ENCODE measurements at places on chromosomes 6 and 20.
A peak's percentile ranks its signal among the peaks of the same experiment; 100 is the strongest.

DNA sequence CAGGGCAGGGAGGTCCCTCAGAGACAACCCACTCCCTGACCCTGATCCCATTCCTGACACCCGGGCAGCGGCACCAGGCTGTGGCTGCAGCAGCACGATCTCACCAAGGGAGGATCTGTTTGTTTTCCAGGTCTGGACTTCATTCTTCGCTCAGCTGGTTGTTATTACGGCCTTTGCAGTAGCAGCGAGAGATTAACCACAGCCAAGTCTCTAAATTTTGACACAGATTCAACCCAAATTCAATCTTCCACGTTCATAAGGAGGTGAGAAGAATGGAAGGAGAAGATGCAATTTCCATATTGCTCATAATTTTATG lies 91.1 kb upstream of the THBS2 start:
- DNase-seq = no peak

DNA sequence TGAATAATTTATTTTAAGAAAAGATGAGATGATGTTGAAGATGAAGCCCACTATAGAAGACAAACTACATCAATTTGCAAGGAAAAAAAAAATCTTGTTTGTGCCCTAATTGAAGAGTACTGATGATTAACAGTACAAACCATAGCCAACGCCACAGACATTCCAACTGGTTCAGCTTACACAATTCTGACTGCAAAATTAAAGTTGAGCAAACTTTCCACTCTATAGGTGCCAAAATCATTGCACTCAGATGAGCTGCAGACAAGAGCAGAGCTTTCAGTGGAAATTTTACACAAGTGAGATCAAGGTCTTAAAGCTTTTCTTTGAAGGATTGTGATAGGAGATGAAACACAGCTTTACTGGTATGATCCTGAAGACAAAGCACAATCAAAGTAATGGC lies 85.3 kb downstream of the OGFRL1 start:
- no peak for DNase-seq

DNA sequence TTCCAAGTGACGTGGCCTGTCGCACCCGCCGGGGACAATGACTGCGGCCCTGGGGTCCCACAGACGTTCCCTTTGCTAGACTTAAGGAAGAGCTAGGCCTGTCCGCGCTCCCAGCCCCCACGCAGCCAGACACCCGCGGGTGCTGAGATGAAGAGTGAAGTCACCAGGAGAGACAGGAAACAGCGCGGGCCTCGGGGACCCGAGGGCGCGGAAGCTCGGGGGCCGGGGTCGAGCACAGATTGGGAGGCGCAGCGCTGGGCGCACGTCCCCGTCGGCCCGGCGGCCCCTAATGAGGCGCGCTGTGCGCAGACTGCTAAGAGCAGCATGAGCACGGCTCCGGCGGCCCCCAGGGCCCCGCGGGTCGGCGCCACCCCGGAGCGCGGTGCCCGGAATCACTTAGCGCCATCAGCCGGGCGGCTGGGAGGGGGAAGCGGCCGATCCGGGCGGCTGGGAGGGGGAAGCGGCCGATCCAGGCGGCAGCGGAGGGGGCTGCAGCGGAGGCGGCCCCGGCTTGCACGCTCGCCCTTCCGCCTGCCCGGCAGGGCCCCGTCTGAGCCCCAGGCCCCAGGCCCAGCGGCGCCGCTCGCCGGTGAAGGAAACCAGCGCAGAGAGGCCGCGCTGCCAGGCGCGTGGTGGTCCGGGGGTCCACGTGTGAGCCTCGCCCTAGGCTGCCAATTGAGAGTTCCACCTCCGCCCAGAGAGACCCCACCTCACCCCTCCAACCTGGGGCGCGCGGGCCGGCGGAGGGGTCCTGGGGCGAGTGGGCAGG lies 8.3 kb upstream of the AVP start:
- DNase-seq = no peak

DNA sequence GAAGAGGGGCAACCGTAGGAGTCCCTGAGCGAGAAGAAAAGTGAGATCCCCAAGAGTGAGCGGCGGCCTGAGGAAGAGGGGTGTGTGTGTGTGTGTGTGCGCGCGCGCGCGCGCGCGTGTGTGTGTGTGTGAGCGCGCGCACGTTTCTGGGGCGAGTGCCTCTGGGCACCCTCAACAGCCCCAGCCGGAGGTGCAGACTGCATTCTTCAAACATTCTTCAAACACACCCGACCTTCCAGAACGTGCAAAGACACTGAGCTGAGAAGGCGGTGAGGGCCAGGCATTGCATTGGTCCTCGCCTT lies 76.2 kb upstream of the FOXP4 start:
- DNase-seq = no peak

DNA sequence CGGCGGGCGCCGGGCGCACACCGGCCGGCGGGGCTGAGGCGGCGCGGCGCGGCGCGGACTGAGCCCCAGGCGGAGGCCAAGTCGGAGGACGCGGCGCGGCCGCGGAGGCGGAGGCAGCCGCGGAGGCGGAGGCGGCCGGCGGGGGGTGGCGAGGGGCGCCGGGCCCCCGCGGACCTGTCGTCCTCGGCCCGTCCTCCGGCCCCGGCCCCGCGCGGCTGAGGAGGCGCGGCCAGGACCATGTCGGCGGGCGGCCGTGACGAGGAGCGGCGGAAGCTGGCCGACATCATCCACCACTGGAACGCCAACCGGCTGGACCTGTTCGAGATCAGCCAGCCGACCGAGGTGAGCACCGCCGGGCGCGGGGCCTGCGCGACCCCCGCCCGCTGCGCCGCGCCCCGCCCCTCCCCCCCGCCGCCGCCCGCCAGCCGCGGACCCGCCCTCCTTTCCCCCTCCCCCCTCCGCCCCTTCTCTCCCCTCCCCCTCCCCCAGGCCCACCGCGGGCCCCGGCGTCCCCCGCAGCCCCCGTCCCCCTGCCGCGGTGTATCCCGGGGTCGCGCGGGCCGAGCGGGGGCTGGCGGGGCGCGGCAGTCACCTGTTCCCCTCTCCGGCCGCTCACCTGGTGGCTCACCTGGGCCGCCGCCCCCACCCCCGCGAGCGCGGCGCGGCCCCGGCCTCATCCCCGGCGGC lies at the start of gene AFDN:
Gene AFDN, plus strand, starts transcription at position 16 of the 687 bp plus-strand sequence. Its CDS starts 222 bp downstream, at position 238.
- no peak for DNase-seq

GRCh38 chr20:58907320-58908137 lies 55.0 kb downstream of the GNAS start:
- peak; percentile 83 for DNase-seq

GRCh38 chr6:5083307-5083583 lies 1.9 kb upstream of the PPP1R3G start:
- no peak for DNase-seq

- no peak for DNase-seq
These were observed 81.7 kb upstream of the CD83 start for GRCh38 chr6:14035874-14036273.

GRCh38 chr20:22829356-22829755 lies 205.8 kb upstream of the SSTR4 start:
- no peak for DNase-seq

- DNase-seq = no peak
These were observed 16.7 kb downstream of the DYNLT1 start for GRCh38 chr6:158627940-158628211.

GRCh38 chr20:19765266-19765665 lies 7.2 kb downstream of the RIN2 start:
- DNase-seq = no peak

DNA sequence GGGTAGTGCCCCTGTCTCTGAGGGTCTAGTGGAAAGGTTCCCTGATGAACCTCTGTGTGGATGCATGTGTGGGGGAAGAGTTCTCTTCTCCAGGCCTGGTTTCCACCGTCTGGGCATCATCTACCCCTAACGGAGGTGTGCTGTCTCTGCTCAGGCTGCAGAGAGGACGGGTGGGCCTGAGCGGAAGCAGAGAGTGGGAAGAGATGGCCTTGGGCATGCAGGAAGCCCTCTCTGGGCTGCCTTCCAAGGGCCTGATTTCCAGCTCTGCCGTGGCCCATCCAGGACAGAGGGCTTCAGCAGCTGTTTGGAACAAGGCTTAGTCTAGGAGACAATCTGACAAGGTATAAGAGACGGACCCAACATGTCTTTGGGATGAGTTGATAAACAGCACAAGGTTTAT lies 220.1 kb upstream of the DTNBP1 start:
- DNase-seq = no peak

DNA sequence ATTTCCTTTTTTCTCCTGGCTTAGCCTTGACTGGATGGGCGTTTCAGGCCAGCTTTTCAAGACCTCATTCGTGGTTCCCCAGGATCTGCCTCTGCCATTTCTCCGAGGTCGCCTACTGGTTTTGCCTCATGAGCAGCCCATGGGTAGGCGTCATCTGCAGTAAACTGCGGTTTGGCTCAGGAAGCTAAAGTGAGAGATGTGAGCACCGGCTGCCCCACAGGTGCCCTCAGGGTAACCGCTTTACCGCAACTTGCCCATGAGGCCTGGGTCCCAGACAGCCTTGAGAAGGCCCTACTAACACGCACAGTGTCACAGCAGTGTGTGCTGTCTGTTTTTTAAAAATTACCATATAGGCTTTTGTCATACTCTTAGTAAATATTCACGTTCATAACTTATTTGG lies 53.4 kb upstream of the TBXT start:
- no peak for DNase-seq

DNA sequence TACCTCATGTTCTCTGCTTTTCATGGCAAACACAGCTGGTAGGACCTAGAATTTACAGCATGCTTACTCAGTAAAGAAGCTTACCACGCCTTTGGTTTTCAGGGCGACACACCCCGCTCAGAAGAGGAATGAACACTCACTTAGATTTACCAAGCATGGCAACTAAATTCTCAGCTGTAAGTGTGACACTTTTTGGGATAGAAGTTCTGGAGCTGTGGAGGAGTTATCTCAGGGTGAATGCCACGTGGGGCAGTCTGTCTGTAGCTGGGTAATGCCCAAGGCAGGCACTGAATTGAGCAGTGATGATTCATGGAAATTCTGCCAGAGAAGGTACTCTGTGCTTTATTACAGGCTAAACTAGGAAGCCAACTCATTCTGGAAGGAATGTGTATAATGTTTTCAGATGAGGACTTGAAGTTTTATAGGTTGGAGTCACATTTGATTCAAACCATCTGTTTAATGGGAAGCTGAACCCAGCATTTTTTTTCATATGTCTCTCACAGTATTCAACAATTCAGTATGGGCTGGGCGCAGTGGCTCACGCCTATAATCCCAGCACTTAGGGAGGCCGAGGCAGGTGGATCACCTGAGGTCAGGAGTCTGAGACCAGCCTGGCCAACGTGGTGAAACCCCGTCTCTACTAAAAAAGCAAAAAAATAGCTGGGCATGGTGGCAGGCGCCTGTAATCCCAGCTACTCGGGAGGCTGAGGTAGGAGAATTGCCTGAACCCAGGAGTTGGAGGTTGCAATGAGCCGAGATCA lies 3.5 kb upstream of the PRIM2 start:
- peak; percentile 95 for DNase-seq

GRCh38 chr20:19460386-19460785 lies 247.9 kb downstream of the SLC24A3 start:
- DNase-seq = no peak

- DNase-seq = no peak
These were observed 18.5 kb upstream of the KIAA0408 start for GRCh38 chr6:127477658-127478057.

- no peak for DNase-seq
These were observed 47.9 kb upstream of the TXNDC5 start for GRCh38 chr6:7958464-7958863.

DNA sequence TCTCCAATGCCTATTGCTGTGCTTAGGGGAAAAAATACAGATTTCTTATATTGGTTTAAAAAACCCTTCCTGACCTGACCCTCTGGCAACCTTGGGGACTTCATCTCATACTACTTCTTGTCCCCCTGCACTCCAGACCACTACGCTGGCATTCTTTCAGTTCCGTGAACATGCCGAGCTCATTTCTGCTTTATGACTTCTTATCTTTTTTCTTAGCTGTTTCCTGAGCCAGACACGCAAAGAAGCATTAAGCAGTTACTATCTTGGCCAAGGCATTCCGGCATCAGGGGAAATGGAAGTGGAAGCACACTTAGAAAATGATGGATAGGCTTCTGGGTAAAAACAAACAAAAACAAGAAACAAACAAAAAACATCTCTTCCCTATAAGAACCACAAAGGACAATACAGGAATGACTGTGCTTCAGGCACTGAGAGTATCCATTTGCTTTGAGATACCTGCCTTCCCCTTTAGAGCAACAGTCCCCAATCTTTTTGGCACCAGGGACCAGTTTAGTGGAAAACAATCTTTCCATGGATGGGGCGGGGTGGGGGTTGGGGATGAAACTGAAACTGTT lies 4.4 kb upstream of the CCDC28A start:
- no peak for DNase-seq

- no peak for DNase-seq
These were observed 144.3 kb downstream of the PXDC1 start for GRCh38 chr6:3607171-3607570.

DNA sequence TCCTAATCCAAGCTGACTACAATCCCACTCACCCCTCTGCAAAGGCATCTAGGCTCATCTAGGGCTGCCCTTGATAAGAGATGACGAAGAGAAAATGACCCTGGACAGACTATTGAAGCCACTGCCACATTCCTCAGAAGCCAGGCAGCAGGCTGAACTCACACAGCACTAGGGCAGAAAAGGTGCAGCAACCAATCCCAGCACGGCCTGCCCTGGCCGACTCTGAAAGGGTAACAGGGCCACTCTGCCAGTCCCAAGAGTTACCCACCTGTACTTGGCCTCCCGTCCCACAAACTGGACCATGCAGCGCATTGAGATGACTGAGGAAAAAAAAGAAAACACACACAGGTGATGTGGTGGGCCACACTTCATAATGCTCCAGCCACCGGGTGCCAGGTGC lies 9.1 kb downstream of the MTCH1 start:
- no peak for DNase-seq

DNA sequence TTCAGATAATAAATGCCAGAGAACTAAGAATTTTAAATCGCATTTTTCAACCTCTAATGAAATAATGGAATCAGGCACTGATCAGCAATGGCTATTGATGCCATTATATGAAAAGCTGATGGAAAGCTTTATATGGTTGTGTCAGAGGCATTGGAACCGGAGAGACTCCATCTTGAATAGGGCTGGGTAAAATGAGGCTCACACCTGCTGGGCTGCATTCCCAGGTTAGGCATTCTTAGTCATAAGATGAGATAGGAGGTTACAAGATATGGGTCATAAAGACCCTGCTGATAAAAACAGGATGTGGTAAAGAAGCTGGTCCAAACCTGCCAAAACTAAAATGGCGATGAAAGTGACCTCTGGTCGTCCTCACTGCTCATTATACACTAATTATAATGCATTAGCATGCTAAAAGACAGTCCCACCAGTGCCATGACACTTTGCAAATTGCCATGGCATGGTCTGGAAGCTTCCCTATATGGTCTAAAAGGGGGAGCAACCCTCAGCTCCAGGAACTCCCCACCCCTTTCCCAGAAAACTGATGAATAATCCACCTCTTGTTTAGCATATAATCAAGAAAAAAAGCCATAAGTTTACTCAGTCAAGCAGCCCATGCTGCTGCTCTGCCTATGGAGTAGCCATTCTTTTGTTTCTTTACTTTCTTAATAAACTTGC lies 40.2 kb upstream of the CD83 start:
- no peak for DNase-seq

DNA sequence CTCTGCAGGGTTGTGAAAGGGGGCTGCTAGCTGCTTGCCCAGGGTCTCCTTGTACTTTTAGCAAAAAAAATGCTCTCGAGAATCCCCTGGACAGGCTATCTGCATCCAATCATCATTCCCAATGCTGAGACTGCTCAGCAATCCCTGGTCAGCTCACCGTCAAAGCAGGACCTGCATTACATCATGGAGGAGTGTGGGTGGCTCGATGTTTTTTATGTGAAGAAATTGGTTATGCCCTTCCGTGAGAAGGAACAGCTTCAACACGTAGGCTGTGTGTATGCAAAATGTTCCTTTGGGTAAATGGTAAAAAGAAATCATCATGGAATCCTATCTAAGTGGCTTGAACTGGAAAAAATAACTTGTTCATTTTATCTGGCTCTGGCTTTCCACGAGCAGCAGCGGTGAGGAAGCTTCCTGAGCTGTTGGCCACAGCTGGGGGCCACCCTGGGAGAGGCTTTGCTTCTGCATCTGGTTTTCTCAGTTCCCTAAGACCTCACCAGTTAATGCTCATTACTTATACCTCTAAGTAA lies 111.4 kb downstream of the FYN start:
- DNase-seq = no peak
